ENCODE measurements at places on chromosomes 2 and 18.

- peak; percentile 67 for DNase-seq
These were observed 34.4 kb downstream of the LGALSL start for GRCh38 chr2:64488050-64488974.

GRCh38 chr18:23852236-23853045, 162.1 kb upstream of the TTC39C start:
- no peak for DNase-seq

DNA sequence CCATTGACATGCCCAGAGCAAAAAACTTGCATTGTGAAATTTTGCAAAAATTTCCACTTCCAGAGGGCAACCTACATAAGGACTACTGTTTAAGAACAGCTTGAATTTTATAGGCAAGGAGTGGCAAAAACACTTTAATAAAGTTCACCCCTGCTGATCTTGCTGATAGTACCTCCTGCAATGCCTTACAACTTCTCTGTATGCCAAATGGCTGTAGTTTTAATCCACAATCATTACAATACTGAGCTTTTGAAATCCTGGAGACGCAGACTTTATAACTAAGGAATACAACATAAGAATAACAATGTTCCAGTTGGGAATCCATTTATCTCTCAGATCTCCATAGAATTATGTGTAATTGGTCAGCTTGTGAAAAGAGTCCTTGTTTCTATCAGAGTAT, 247.5 kb downstream of the KCNJ3 start:
- no peak for DNase-seq

DNA sequence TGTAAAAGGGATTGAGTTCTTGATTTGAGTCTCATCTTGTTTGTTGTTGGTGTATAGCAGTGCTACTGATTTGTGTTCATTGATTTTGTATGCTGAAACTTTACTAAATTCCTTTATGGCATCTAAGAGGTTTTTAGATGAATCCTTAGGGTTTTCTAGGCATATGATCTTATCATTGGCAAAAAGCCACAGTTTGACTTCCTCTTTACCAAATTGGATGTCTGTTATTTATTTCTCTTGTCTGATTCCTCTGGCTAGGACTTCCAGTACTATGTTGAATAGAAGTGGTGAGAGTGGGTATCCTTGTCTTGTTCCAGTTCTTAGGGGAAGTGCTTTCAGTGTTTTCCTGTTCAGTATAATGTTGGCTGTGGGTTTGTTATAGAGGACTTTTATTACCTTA, 4.8 kb downstream of the ANKAR start:
- no peak for DNase-seq

DNA sequence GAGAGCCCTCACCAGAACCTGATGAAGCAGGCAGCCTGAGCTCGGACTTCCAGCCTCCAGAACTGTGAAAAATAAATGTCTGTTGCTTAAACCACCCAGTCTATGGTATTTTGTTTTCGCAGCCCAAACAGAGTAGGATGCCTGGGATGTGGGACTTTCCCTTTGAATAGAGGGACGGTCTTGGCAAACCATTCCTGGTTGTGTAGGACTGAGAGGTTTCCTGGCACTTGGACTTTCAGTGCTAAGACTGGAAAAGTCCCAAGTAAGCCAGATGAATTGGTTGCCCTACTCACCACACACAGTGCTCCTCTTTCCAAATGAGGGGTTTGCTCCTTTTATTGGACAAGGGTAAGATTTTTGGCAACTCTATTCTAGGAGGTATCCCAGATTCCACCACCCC, 46.8 kb upstream of the ACMSD start:
- DNase-seq = no peak

GRCh38 chr18:70662588-70662987, 373.7 kb downstream of the SOCS6 start:
- no peak for DNase-seq

DNA sequence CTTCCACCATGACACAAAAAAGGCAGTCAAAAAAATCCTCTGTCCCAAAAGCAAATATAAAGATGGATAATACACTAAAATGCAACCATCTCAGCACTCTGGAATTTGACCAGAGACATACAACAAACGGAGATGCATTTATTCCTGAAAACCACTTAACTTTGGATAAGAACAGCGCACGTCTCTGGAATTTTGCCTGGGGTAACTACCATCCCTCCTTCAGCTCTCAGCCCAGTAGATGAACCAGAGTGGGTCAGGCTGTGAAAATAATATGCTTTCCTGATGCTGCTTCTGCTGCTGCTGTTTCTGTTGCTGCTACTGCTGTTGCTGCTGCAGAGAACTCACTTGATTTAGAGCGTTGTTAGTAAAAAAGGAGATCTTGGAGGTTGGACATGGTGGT, 133.8 kb upstream of the ACVR2A start:
- DNase-seq = no peak

DNA sequence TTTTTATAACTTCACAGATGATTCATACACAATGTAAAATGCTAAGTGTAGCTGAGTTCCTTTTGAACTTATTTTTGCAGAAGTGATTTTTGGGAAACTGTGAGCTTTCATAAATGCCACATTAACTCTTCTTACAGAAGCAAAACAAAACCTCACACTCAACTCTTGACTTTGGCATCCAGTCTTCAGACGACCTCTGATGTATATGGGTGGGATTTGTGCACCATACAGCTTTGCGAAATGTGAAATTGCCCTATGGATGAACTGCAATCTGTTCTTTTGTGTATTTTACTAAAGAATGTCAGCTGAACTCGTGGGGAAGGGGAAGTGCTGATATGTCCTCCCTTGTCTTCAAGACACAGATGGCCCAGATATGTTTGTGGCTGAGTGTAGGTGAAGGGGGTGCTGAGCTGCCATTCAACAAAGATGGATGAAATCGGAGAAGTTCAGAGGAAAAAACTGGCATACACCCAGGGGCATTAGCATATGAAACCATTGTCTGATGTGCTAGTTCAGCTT, 218.3 kb downstream of the PTGR3 start:
- no peak for DNase-seq

- DNase-seq = no peak
These were observed at the start of gene NEURL3 for GRCh38 chr2:96505231-96505889. TSS of gene NEURL3 (minus strand) at chr2:96505357. CDS start at chr2:96505286, 71 bp downstream.

DNA sequence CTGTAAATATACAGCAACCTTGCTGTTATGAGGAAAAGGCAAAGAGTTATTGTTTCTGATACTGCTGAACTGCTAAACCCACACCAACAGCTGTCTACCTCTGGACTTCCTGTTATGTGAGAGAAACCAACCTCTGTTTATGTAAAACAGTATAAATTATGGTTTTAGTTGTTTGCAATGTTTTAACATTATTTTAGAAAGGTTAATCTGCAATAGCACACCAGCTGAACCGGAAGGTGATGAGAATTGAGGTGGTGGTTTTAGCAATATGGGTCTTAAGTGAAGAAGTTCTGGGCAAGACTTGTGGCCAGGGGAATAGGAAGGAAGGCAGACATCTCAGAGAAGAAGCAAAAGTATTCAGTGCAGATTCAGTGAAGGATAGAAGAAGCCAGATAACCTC, 237.8 kb downstream of the PLCL1 start:
- DNase-seq = no peak

GRCh38 chr2:8623958-8624591, 57.8 kb upstream of the ID2 start:
- DNase-seq = no peak

- no peak for DNase-seq
These were observed 21.5 kb upstream of the ANXA4 start for GRCh38 chr2:69720404-69720803.

DNA sequence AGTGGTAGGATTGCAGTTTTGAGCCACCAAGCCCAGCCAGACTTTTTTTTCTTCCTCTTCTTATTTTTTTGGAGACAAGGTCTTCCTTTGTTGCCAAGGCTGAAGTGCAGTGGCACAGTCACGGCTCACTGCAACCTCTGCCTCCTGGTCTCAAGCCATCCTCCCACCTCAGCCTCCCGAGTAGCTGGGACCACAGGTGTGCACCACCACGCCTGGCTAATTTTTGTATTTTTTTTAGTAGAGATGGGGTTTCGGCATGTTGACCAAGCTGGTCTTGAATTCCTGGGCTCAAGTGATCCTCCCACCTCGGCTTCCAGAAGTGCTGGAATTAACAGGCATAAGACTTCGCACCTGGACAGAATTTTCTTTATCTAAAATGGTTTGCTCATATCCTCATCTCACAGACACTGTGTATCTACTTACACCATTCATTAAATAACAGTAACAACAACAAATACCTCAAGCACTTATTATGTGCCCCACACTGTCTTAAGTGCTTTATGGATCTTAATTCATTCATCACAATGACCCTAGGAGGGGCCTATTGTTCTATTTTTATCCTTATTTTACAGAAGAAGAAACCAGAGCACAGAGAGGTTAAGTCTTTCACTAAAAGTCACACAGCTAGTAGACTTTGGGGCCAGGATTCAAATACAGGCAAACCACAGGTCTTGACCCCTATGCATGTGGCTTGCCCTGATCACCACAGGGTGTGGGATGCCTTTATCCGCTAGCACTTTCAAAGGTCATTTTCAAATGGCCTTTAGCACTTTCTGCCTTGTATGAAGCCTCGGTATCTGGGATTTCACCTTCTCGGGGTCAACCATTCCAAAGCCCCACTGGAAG, 39.6 kb downstream of the MYCN start:
- DNase-seq = no peak

GRCh38 chr2:65630643-65631042, 198.2 kb upstream of the SPRED2 start:
- DNase-seq = no peak

DNA sequence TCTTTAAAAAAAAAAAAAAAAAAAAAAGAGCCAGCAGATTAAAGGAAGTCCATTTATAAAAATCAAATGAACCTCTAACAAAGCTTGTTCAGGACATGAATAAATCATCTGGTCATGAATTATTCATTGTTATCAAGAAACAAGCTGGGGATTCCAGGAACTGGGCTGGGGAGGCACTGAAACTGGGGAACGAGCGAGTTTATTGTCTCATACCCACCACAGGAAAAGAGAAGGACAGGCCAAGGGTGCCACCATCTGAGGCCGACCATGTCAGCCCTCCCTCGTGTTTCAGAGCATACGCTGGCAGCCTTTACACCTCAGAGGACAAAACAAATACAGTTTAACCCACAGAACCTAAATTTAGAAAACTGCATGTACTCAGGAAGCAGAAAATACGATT, 164.2 kb downstream of the VWC2L start:
- DNase-seq = no peak

GRCh38 chr2:171327043-171327496, 106.7 kb downstream of the METTL8 start:
- no peak for DNase-seq

GRCh38 chr18:62954366-62954765, 239.0 kb downstream of the PHLPP1 start:
- DNase-seq = no peak

DNA sequence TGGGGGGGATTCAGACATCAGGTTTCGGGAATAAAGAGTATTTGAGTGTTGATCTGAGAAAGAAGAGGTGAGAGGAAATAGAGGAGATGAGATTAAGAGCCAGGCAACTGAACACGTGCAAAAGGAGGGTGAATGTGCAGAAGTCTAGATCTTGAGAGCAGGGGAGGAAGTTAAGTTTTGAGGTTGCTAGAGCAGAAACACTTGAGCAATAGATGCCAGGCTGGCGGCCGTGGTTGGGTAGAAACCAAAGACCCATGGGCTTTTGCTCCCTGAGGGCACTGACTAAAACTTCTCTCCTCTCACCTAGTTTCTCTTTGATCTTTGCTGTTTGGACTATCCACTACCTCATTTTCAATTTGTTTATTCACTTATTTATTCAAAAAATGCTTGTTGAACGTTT, 116.0 kb downstream of the CDC42EP3 start:
- DNase-seq = no peak

GRCh38 chr18:7576685-7577084, 9.6 kb downstream of the PTPRM start:
- no peak for DNase-seq

DNA sequence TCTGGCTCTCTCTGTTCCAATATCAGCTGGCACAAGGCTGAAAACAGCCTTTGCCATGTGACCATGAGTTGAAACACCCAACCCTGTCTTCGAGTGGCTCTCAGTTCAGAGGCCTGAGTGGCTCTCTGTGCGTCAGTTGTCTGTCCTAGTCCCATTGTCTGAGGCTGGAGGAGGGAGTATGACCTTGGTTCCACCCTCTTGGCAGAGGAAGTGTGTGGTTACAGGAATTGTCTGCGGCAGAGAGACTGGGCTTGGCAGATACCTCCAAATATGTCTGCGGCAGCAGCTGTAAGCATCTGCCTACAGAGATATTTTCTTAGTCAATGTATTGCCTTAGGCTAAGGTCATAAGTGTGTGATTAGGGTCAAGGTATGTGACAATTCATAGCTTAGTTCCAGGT, 32.6 kb downstream of the CNGA3 start:
- peak; percentile 73 for DNase-seq

- no peak for DNase-seq
These were observed 23.2 kb downstream of the KCNF1 start for GRCh38 chr2:10934979-10935350.

DNA sequence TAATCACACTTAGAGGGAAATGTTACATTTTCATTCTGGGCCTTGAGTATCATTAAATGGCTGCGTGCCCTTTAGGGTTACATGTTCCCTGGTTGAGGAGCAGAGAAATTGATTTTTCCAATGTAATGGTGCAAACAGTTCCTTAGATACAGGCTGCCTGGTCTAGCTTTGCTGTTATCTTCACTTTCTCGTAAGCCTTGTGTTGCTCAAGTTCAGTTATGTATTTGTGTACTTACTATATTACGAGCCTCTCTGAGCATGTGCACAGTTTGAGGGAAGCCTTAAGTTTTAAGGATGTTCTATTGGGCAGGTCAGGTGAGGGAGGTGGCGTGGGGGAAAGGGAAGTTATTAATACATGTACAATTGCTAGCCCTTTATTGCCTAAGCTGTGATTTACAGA, 23.7 kb downstream of the CEP192 start:
- no peak for DNase-seq

GRCh38 chr2:195559431-195559914, 97.6 kb upstream of the SLC39A10 start:
- no peak for DNase-seq

DNA sequence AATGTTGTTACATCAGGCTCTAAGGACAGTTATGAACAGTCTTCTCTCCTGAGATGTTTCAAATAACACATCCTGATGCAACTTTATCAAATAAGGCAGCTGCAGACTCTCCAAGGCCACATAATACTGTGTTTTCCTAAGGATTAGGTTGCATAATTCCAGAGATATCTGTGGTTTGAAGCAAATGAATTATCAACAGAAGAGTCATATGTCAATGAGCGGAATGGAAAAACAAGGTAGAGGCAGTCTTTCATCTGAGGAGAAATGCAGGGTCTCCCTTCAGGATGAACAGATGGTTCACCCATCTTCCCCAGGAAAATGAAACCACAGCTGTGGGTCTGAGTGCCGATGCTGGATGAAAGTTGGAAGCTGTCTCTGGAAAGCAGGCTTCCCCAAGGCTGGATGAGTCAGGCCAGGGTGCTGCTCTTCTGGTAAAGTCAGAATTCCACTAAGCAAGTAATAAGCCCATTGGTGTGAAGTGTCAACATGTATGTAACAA, 22.2 kb downstream of the LYG1 start:
- DNase-seq = no peak

GRCh38 chr2:224586127-224586695, 1.0 kb upstream of the CUL3 start:
- no peak for DNase-seq

GRCh38 chr2:73837847-73838585, 9.3 kb downstream of the STAMBP start:
- no peak for DNase-seq

All from left cardiac atrium (tissue), 4 donors.